Suprapubic skin (tissue), 4 donors: ENCODE measurements at places on chromosomes 4 and X. TPM values are rescaled to one million over a fixed set of nuclear protein-coding genes. Genes with fewer than 3 reads are reported as not detected.

DNA sequence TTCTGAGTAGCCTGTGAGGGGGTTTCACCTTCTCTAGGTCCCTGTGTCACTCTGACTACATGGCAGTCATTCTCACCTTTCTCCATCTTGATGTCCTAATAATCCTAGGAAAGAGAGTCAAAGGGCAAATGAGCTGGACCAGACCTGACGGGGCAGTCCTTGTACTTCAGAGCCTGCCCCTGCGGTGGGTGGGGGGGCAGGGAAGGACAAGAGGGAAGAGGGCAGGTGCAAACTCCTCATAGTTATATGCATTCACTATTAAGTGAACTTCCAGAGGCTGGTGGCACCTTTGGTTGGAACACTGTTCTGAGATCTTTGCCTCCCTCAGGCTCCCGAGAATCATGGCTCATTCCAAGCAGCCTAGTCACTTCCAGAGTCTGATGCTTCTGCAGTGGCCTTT lies at the start of gene AWAT1:
AWAT1 (plus strand) TSS at position 301 of the 400 bp plus-strand sequence; CDS start at position 342, 41 bp downstream.
- no peak for DNase-seq

GRCh38 chrX:1551959-1552546 lies 15.1 kb upstream of the P2RY8 start:
- no peak for DNase-seq

- no peak for DNase-seq
Observed at GRCh38 chr4:173093361-173093760, 75.2 kb upstream of the GALNT7 start.

- DNase-seq = no peak
Observed at GRCh38 chrX:48511560-48511959, 2.8 kb downstream of the PORCN start.

GRCh38 chrX:7134981-7135380 lies 12.5 kb upstream of the STS start:
- DNase-seq = no peak

DNA sequence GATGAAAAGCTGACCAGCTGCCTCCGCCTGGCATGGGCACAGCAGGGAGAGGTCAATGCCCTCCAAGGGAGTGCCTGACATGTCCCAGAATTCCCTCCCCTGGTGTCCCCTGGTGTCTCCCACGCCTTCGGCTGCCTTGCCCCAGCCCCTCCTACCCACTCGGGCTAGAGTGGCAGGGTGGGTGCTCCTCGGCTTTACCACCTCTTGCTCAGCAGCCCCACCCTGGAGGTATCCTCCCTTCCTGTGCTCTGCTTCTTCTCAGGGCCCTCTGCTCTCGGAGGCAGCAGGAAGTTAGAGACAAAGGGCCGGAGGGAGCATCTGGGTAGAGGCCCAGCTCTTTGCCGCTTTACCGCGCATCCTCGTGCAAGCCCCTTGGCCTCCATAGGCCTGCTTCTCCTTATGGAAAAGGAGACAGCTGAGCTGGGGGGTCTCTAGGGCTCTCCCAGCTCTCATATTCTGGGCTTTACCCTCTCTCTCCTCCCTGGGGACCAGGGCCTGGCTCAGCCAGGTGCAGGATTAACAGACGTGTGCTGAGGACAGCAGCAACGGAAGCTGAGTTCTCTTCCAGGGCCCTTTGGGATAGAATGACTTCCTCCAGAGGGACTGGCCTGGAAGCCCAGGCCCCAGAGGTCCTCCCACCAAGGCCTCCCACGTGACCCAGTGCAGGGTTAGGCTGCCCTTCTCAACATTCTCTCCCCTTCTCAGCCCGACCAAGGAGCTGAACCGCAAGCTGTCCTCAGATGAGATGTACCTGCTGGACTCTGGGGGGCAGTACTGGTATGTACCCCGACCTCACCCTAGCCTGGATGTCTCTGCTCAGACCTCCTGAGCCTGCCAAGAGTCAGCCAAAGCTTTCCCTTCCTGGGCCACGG lies 17.2 kb downstream of the XPNPEP2 start:
- DNase-seq = no peak

DNA sequence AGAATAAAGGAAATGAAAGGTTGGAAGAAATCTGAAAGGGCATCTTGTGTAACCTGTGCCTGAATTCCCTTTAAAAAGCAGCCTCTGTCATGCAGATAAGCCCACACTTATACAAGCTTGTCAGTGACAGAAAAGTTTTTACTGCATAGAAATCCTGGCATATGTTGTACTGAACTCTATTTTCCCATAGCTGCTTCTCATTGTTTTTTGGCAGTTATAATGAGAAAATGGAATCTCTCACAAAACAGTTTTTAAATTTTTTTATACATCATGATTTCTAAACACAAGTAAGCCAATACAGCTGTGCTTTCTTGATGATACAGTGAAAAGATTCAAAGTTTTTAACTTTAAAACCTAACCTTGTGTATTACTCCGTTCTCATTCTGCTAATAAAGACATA lies 511.4 kb upstream of the ARX start:
- no peak for DNase-seq

- no peak for DNase-seq
Observed at GRCh38 chr4:6125103-6125651, 75.2 kb downstream of the JAKMIP1 start.

Gene CRMP1
- total RNA-seq = not detected

Gene TSPAN7
- 25.7 TPM for total RNA-seq
